Body of pancreas (tissue), 4 donors: ENCODE measurements at places on chromosomes 2 and 18.

DNA sequence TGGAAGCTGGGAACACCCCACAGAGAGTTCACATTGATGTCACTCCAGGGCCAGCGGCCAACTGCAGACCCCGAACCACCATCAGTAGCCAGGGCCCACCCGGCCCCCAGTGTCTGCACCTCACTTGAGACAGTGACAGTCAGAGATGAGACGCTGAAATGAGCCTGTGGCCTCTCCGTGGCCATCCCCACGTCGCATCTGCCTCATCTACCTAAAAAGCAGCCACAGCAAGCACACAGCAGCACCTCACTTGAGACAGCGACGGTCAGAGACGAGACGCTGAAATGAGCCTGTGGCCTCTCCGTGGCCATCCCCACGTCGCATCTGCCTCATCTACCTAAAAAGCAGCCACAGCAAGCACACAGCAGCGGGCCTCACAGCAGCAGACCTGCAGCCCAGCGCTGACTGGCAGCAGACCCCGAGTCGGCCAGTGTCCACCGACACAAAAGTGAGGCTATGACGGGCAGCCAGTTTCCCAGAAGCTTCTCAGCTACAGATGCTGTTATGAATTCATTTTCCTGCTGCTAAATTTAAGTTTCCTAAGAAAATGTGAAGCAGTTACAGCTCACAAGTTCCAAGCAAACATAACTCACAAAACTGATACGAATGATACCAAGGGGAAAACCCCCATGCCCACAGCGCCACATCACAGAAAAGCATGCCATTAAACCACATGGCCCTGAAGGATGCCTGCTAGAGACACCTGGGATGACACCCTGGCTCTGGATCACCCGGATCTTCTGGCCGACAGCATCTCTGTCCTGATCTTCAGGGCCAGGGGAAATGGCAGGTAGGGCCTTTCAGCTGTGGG, 27.7 kb downstream of the SNORC start:
- peaks cover 14% of the 10 kb centered on the region for H3K4me1 ChIP-seq
- H3K27ac ChIP-seq, result no peak overlapping the region
- H3K27me3 ChIP-seq, result no peaks in the 10 kb centered on the region
- DNase-seq, result no peak

DNA sequence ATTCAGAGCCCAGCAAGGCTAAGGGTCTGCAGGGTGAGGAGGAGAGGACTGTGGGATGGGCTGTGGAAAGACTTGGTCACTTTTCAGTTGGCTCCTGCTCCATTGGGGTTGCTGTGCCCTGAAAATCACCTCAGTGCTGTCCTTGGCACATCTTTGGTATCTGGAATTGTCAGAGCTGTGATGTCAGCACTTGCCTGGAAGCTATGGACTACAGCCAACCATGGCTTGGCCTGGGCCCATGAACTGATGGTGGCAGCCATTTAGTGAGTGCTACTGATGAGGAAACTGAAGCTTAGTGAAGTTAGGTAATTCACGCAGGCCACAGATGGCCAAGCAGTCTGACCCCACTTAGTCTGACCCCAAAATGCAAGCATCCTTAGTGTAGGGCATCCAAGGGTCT, 121.8 kb upstream of the SERPINE2 start:
- no peak for DNase-seq
- H3K36me3 ChIP-seq, result no peaks in the 10 kb centered on the region
- H3K27me3 ChIP-seq, result no peaks in the 10 kb centered on the region
- no peaks in the 10 kb centered on the region for H3K4me1 ChIP-seq

GRCh38 chr2:52934920-52935640, 832.5 kb upstream of the CHAC2 start:
- peaks cover 30% of the 10 kb centered on the region for H3K4me1 ChIP-seq
- no peaks in the 10 kb centered on the region for H3K36me3 ChIP-seq
- H3K4me3 ChIP-seq, result no peak overlapping the region
- H3K27ac ChIP-seq, result peak overlapping the region; percentile 86
- H3K27me3 ChIP-seq, result no peaks in the 10 kb centered on the region

DNA sequence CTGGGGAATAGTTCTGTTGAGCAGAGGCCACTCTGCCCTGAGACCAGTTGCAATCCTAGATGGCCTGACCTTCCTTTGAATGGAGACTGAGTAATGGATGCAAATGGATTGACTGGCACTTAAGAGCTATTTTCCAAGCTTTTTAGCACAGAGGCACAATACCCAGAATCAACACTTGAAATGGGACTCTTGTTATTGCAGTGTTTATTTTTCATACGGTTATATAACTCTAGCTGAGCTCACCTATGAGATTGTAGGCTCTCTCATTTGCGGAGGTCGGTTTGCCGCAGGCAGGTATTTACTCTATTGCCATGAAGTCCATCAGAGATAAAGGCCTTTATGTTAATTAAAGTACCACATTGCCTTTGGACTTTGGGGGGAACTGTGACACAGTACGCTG, 422.3 kb upstream of the CELF4 start:
- no peak overlapping the region for H3K27ac ChIP-seq
- no peaks in the 10 kb centered on the region for H3K4me1 ChIP-seq
- DNase-seq, result peak; percentile 15
- H3K4me3 ChIP-seq, result no peak overlapping the region
- H3K27me3 ChIP-seq, result no peaks in the 10 kb centered on the region

- no peaks in the 10 kb centered on the region for H3K36me3 ChIP-seq
- H3K4me1 ChIP-seq, result no peaks in the 10 kb centered on the region
- no peak overlapping the region for H3K4me3 ChIP-seq
- no peak overlapping the region for H3K27ac ChIP-seq
Measured at GRCh38 chr2:12441750-12442475, 274.8 kb upstream of the TRIB2 start.

GRCh38 chr2:241112592-241112991, 10.5 kb upstream of the MTERF4 start:
- no peak overlapping the region for H3K27ac ChIP-seq
- H3K4me1 ChIP-seq, result no peaks in the 10 kb centered on the region
- no peaks in the 10 kb centered on the region for H3K27me3 ChIP-seq
- no peak for DNase-seq
